ENCODE measurements at places on chromosomes 6 and 20.

DNA sequence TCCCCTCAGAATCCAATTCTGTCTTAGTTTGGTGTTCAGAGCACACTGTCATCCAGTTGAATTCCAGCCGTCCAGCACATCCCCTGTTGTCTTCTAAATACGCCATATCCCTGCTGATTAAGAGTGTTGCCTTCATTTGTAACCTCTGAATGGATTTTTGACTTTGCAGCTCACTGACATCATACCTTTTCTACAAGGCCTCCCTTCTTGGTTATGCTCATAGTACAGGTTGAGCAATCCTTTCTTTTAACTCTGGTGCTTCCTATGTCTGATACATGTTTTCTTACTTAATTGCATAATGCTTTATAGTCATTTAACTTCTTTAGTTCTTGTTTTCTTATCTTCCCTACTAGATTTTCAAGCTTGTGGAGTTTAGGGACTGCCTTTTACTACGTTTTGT, 36.4 kb downstream of the XRN2 start:
- peak; percentile 82 for DNase-seq

DNA sequence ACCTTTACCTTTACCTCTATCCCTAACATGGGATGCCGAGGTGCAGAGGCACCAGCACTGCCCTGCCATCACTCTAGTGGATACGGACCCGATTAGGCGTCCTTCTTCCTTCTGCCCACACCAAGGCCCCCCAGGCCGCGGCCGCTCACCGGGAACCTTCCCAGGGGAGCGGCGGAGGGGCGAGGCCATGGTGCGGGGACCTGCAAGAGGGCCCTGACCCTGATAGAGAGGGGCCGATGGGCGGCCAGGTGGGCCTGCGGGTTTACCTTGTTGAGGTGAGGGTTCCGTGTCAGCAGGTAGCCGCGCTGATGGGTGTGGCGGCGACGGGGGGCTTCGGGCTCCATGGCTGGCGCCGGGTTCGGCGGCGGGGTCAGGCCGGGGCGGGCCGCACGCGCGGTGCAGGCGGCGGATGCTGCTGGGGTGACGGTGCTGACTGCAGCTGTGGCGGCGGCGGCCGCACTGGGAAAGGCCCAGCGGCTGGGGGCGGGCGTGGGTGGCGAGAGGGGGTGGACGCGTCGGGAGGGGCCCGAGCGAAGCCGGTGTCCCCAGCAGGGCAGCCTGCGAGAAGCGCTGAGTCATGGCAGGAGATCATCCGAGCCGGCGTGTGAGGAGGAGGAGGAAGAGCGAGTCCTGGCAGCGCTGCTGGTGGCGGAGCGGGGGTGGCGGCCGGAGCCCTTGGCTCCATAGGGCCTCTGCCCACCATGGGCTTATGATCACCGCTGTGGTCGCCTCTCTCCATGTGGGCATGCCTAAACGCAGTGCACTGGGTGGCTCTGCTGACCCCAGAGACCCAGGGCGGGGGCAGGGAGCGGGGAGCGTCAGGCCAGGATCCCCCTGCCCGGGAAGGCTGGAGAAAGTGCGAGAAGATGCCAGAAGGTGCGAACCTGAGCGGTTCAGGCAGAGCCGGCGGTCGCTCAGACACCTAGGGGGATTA, at the start of gene ME1:
Gene ME1, minus strand, starts transcription at position 441 of the 934 bp plus-strand sequence. Its CDS starts 97 bp downstream, at position 344.
- DNase-seq: peak; percentile 87

DNA sequence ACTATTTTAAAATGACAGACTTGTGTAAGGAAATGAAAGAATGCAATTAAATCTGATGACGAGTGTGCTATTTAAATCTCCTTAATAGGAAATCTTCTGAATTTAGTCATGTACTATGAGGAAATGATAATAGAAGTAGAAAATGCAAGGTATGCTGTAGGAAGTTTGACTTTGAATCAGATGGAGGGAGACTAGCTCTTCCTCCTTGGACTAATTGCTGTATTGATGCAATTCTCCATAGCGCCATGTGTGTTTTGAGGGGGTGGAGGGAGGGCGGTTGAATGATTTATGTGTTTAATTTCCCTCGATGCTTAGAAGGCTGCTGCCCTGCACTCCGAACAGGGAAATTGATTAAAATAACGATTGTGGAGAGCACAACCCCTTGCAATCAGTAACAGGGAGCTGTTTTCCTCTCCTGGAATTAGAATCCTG, 214.4 kb upstream of the PRND start:
- DNase-seq: peak; percentile 92

GRCh38 chr20:745683-746301, 22.5 kb downstream of the SLC52A3 start:
- DNase-seq: no peak

GRCh38 chr6:11772109-11772825, 6.3 kb downstream of the ADTRP start:
- DNase-seq: peak; percentile 98

GRCh38 chr20:57536771-57537724, 12.1 kb upstream of the CTCFL start:
- DNase-seq: no peak

- DNase-seq: no peak
Measured at GRCh38 chr6:73642530-73642929, 11.3 kb downstream of the SLC17A5 start.

DNA sequence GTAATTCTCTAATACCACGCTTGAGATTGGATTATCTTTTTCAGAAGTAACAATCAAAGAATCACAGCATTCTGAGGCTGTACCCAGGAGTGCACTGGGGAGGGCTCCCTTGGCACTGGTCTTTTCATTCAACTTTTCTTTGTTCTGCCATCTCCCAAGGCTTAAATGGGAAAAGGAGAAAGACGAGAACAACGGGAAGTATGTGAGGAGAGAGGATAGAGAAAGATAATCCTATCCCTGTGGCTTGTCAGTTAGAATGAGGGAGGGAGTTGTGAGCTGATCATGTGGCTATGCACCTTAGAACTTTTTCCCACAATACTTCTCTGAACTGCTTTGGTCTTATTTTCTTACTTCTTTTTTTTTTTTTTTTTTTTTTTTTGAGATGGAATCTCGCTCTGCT, 83.1 kb downstream of the CAP2 start:
- DNase-seq: no peak

DNA sequence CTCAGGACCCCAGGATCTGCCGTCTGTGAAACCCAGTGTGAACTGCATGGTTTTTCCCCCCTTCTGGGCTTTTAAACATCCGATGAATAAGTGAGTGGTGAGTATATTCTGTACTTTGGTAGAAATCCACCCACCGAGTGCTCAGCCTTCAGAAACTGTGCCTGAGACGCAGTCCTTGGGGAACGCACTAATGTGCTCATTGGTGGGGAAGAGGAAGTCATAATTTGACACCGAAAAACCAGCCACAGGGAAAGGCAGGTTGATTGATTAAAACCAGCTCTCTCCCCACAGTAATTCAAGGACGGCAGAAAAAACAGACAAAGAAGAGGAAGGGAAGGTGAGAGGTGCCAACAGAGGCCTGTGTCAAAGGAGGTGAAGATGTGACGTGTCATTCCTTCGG, 21.7 kb downstream of the EDN3 start:
- no peak for DNase-seq

DNA sequence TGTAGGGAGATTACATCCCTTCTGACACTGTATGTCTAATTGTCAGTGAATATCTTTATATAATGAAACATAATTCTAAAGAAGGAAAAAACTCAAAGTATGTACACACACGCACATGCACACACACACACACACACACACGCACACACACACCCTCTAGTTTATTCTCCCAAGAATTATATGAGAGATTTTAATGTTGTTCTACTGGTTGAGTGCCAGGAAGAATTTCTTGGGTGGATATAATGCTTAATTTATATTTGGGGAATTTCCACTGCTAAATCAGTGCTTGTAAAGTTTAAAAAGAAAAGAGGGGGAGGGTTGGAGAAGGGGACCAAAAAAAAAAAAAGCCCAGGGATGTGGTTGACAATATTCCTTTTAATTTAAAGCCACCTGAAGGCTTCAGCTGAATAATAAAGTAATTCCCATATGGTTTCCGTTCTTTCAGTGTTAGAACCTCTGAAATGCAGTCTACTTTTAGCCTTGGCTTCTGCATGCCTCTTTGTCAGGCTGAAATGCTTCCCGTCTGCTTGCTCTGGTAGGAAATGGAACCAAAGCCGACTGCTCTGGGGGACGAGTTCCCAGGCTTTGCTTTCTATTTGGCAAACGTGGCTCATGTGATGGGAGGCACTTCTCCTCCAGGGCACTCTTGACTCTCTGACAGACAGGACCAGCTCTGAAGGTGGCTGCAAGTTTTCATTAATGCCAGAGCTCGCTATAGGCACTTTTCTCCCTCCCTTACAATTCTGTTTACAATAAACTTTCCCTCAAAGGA, 225.4 kb downstream of the PRL start:
- DNase-seq: peak; percentile 64

- peak; percentile 69 for DNase-seq
Measured at GRCh38 chr6:26233649-26234420, 131.2 kb upstream of the BTN3A2 start.

- DNase-seq: peak; percentile 79
Measured at GRCh38 chr6:38489951-38490350, 149.8 kb downstream of the BTBD9 start.

DNA sequence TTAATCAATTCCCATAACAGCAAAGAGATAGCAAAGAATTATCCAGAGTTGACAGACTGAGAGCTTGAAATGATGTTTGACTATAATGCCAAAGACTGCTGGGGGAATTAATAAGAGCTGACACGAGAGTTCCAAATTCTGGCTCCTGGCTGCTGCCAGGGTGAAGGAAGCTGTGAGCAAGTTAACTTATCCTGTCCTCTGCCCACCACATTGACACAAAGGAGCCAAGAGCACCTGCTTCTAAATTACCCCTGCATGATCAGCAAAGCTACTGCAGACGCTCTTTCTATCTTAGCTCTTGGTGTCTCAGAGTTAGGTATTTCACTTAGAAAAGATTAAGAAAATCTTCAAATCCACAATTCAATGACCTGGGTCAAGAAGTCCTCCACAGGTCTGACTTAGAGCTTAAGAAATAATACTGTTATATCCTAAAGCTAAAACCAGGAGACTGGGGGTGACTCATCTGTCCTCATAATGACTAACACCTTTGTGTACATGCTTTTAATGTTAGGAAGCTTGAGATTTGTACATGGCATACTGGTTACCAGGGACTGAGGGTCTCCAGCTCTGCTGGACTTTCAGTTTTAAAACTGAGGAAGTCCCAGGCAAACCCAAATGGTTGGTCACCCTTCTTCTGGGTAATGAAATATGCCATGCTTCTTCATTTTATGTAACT, 13.2 kb upstream of the FRK start:
- peak; percentile 72 for DNase-seq

DNA sequence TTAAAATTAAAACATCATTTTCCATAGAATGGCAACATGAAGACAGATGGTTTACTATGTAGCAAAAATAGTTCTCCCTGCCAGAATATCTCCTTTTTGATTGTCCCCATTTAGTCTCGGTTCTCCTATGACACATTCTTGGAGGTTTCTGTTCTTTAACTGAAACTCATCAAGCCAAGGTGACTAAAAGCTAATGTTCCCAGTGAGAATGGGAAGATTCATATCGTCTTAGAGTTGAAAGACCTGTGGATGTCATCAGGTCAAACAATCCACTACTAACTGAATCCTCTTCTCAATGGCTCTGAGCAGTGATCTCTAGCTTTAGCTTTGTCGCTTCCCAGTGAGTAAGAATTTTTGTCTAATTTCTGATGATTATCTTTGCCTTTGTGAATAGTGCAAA, 1.3 kb upstream of the DOK5 start:
- DNase-seq: no peak

DNA sequence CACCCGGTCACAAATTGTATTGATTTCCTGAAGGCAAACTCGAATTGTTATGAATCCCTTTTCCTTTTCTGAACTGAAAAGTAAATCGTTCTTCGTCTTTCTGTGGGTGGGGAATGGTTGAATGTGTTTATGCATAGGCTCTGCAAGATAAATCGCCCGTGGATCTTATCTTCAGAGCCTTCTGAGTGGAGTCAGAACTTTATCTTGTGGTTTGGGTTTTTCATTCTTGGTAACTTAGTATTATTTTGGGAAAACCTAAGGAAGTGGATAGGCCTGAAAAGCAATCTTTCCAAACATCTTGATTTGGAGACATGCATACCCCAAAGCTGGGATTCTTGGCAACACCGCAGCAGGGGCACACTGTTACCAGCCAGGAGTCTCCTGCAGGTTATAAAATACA, 122.4 kb downstream of the MAP3K7 start:
- DNase-seq: no peak

DNA sequence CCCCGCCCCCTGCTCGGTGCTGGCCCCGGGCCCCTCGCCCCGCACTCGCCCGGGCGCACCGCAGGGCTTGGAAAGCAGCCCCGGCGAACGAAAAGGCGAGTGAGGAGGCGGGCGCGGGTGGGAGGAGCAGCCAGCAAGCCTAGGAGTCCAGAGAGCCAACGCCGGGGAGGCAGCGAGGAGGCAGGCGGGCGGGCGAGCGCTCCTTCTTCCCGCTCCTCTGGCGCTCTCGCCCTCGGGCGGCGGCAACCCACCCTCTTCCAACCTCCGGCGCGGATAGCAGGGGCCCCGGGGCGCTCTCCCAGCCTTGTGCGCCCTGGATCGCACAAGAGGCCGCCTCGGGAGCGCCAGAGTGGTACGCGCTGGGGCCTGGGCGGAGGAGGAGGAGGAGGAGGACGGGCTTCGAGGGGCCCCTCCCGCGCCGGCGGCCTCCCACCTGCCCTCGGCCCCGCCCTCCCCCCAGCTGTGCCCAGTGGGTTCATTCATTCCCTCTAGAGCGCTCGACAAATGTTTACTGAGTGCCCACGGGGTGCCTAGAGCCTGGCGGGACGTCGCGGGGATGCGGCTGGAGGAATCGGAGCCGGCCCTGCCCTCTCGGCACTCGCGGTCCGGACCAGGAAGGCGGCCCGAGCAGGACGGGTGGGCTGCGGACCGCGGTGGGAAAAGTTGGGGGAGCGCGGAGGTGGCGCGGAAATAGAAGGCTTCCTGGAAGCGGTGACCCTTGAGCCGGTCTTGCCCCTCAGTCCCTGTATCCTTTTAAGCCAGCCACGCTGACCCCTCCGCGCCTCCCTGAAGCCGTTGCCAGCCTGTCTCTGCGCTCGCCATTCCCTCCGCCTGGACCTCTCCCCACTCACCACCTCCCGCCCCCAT, at the start of gene BMP7:
Gene BMP7, minus strand, starts transcription at position 351 of the 867 bp plus-strand sequence. CDS start 519 bp downstream, outside the sequence.
- no peak for DNase-seq

GRCh38 chr6:38673397-38674165, 29.4 kb downstream of the GLO1 start:
- DNase-seq: no peak

GRCh38 chr6:119533603-119534279, 184.2 kb upstream of the MAN1A1 start:
- peak; percentile 26 for DNase-seq

DNA sequence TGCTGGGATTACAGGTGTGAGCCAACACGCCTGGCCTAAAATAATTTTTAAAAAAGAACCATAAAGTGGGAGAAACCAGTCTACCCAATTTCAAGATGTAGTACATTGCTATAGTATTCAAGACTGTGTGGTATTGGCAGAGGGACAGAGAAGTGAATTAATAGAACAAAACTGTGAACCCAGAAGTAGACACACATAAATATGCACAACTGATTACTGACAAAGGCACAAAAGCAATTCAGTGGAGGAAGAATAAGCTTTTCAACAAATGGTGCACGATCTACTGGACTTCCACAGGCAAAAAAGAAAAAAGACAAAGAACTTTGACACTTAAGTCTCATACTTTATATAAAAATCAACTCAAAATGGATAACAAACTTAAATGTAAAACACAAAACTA, 15.5 kb downstream of the ZBTB2 start:
- no peak for DNase-seq

GRCh38 chr20:64277571-64278316, 22.2 kb downstream of the PCMTD2 start:
- DNase-seq: no peak

GRCh38 chr20:33724439-33725094, 4.5 kb upstream of the PXMP4 start:
- peak; percentile 58 for DNase-seq
